Neural crest cell (in vitro differentiated cells): ENCODE measurements at places on chromosomes 12 and 14. TPM values are rescaled to one million over a fixed set of nuclear protein-coding genes. Genes with fewer than 3 reads are reported as not detected.

Gene PIK3C2G
- not detected in 2 replicates for total RNA-seq

Gene KRT75
- not detected in 2 replicates for total RNA-seq

Gene TBC1D30
- total RNA-seq: 2.0 and 2.6 TPM in 2 replicates

Gene CCDC196
- not detected in 2 replicates for total RNA-seq

Gene SYNDIG1L
- total RNA-seq: not detected in 2 replicates

Gene OR6C68
- not detected in 2 replicates for total RNA-seq

Gene PLXNC1
- 4.3 and 5.8 TPM in 2 replicates for total RNA-seq

DNA sequence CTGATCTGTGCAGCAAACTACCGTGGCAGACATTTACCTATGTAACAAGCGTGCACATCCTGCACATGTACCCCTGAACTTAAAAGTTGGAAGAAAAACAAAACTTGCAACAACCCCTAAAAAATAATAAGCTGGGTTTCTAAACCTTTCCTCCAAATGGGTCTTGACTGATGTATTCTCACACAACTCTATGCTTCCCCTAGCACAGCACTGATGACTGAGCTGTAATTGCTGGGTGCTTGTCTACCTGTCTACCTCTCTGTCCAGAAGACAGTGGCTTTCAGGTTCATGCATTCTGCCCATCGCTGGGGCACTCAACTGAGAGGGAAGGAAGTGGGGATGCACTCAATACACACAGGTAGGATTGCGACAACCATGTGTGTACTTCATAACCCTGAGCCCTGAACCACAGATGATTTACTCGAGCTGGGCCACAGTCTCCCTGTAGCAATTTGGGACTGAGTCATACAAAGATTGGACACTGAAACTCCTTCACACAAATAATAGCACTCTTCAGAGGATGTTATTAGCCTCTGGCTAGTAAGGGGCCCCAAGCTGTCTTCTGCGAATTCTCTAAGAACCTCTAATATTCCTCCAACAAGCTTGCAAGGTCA is 44.8 kb upstream of the TMPO start:
- H3K27ac ChIP-seq: no peak overlapping the region
- H3K36me3 ChIP-seq: no peaks in the 10 kb centered on the region
- no peak overlapping the region for H3K4me3 ChIP-seq
- H3K27me3 ChIP-seq: no peaks in the 10 kb centered on the region

DNA sequence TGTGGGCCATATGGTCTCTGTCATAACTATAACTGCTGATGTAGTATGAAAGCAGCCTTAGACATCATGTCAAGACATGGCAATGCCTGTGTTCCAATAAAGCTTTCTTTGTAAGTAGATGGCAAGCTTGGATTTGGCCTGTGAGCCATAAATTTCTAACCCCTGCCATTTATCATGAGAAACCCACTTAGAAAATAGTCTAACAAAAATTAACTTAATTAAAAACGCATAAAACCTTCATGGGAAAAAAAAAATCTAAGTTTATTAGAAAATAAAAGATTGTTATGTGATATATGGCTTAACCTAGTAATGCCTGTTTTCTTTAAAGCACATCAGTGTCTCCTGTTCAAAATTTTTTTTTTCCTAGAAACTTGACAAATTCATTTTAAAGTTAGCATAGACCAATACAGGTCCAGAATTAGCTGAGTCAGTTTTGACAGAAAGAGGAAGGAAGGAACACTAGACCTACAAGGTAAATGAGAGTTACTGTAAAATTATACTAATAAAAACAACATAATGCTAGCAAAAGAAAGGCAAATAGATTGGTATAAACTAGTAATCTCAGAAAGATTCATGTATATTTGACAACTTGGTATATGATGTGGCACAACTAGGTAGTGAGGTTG is 68.2 kb downstream of the USP15 start:
- DNase-seq: no peak
- H3K27ac ChIP-seq: no peak overlapping the region

DNA sequence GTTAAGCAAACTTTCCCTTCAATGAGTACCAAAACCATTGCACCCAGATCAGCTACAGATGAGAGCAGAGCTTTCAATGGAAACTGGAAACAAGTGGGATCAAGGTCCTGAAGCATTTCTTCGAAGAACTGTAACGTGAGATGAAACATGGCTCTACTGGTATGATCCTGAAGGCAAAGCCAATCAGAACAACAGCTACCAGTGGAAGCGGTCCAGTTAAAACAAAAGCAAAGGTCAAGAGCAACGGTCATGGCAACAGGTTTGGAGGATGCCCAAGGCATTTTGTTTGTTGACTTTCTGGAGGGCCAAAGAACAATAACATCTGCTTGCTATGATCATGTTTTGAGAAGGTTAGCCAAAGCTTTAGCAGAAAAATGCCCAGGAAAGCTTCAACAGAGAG is 137.9 kb upstream of the CPSF6 start:
- peaks cover 14% of the 10 kb centered on the region for H3K4me1 ChIP-seq
- H3K36me3 ChIP-seq: no peaks in the 10 kb centered on the region
- no peak for DNase-seq
- H3K4me3 ChIP-seq: no peak overlapping the region
- H3K27me3 ChIP-seq: no peaks in the 10 kb centered on the region

GRCh38 chr12:386651-387050 is 2.5 kb downstream of the KDM5A start:
- no peak for DNase-seq
- peaks cover 31% of the 10 kb centered on the region for H3K4me1 ChIP-seq
- no peak overlapping the region for H3K27ac ChIP-seq
- H3K27me3 ChIP-seq: no peaks in the 10 kb centered on the region

DNA sequence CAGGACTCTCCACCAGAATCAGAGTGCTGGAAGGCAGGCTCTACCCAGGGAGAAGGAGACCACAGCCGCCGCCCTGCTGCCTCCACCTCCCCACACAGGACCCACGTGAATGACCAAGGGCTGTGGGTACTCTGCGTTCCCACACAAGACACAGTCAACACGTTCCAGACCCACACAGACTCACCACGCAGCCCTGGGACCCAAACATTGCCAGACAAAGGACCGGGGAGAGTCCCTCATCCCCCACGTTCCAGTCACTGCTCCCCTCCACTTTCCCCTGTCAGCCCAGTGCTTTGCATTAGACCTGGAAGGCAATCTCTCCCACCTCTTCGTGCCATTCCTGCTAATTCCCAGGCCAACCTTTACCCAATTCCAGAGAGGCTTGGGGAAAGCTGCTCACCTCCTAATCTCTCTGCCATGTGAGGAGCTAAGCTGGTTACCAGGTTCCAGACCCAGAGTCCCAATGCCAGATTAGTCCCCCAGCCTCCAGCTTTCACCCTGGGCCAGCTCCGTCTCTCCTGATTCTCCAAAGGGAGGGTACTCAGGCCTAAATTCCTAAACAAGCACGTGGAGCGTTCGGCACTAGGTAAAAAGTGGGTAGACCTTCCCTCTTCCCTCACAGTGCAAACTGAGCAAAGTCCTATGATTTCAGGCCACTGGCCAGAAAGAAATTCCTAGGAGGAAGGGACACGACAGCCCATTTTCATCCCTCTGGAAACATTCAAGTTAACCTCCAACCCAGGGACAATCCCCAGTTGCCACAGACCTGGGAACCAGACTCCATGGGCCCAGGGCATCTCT is 4.9 kb downstream of the SLC6A13 start:
- H3K27me3 ChIP-seq: peaks cover 26% of the 10 kb centered on the region
- DNase-seq: no peak
- no peaks in the 10 kb centered on the region for H3K4me1 ChIP-seq
- no peak overlapping the region for H3K4me3 ChIP-seq
- no peaks in the 10 kb centered on the region for H3K36me3 ChIP-seq

GRCh38 chr14:77804592-77804991 is 4.7 kb downstream of the ADCK1 start:
- DNase-seq: no peak
- no peaks in the 10 kb centered on the region for H3K36me3 ChIP-seq
- H3K4me3 ChIP-seq: no peak overlapping the region
- H3K27me3 ChIP-seq: no peaks in the 10 kb centered on the region
- no peak overlapping the region for H3K27ac ChIP-seq

DNA sequence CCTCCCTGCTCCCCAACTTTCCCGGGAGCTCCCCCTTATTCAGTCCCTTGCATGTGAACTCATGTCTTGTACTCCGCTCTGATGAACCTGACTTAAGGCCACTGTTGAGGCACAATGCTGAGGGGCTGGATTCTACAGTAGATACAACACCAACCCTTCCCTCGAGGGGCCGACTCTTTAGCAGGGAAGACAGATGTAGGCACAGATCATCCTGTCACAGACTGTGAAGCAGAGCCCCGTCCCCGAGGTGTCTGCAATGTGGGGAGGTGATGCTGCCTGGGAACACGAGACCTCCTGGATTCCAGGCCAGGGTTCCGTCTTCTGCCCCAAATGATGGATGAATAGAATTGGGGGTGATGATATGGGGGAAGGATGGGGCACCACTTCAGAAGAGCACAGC is 175.1 kb downstream of the CHST11 start:
- H3K27ac ChIP-seq: no peak overlapping the region
- H3K36me3 ChIP-seq: no peaks in the 10 kb centered on the region
- H3K4me3 ChIP-seq: no peak overlapping the region
- H3K27me3 ChIP-seq: no peaks in the 10 kb centered on the region
- H3K4me1 ChIP-seq: peaks cover 40% of the 10 kb centered on the region

DNA sequence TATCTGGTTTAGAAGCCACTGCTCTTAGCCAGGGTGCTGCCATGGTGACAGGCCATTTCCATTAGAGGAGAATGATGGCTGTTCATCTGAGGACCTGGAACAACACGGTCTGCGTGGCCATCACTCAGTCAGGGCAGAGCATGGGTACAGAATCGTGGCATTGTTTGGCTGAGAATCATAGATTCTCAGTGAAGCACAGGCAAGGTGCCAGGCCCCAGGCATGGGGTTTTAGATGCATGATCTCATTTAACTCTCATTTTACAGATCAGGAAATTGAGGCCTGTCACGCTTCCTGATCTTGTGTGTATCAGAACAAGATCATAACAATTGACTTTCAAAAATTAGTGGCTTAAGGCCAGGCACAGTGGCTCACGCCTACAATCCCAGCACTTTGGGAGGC is 26.8 kb upstream of the IRF2BPL start:
- DNase-seq: no peak
- peaks cover 42% of the 10 kb centered on the region for H3K4me1 ChIP-seq
- no peak overlapping the region for H3K27ac ChIP-seq
- no peak overlapping the region for H3K4me3 ChIP-seq
- H3K27me3 ChIP-seq: no peaks in the 10 kb centered on the region

- H3K36me3 ChIP-seq: peaks cover 15% of the 10 kb centered on the region
- H3K27ac ChIP-seq: no peak overlapping the region
- no peak overlapping the region for H3K4me3 ChIP-seq
- no peaks in the 10 kb centered on the region for H3K27me3 ChIP-seq
These were observed 13.5 kb downstream of the UBR7 start for GRCh38 chr14:93220509-93220908.

DNA sequence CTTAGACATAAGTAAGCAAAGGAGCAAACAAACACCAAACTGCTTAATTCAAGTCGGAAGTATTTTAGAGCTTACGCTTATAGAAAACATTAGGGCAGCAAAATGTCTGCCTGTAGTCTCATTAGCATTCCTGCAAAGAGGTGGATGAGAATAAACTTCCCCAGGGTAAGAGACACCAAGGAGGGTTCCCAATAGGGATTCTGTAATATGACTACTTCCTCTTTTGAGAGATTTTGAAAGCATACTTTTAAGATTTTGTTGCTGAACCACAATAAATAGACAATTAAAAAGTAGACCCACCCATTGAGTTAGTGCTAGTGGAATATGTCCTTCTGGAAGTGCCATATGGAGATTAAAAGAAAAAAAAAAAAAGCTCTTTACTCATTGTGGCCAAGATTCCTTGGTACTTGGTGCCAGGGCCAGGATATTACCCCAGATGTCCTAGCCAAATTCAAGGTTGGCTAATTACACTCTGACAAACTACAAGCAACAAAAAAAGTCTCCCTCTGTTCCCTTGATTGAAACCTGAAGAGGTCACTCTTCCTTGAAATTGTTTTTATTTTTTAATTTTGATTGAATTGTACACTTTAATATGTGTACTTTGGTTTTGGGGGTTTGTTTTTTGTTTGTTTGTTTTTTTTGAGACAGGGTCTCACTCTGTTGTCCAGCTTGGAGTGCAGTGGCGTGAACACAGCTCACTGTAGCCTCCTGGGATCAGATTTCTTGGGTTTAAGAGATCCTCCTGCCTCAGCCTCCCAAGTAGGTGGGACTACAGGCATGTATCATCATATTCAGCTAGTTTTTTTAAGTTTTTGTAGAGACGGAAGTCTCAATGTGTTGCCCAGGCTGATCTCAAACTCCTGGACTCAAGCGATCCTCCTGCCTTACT is 8.7 kb downstream of the CLIP1 start:
- no peaks in the 10 kb centered on the region for H3K27me3 ChIP-seq
- no peak overlapping the region for H3K27ac ChIP-seq
- DNase-seq: no peak
- no peak overlapping the region for H3K4me3 ChIP-seq
- peaks cover 7% of the 10 kb centered on the region for H3K36me3 ChIP-seq

DNA sequence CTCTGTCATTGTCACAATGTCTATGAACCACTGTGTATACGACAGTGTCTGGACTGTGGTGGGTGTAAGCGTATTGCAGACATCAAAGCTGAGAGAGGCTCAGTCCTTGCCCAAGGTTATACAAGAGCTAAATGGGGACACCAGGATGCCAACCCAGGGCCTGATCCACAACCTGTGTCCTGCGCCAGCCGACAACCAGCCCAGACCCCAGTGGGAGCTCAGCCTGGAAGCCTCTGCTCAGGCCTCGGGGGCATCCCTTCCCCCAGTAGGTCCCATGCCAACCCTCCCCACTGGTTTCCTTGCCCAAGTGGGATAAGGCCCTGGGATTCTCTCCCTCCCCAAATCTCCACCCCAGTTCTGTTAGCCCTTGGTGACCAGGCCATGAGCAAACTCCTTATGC is 54.3 kb downstream of the LTBP2 start:
- H3K27ac ChIP-seq: no peak overlapping the region
- no peaks in the 10 kb centered on the region for H3K36me3 ChIP-seq
- H3K4me1 ChIP-seq: peaks cover 17% of the 10 kb centered on the region
- H3K4me3 ChIP-seq: no peak overlapping the region
- no peaks in the 10 kb centered on the region for H3K27me3 ChIP-seq
- no peak for DNase-seq

DNA sequence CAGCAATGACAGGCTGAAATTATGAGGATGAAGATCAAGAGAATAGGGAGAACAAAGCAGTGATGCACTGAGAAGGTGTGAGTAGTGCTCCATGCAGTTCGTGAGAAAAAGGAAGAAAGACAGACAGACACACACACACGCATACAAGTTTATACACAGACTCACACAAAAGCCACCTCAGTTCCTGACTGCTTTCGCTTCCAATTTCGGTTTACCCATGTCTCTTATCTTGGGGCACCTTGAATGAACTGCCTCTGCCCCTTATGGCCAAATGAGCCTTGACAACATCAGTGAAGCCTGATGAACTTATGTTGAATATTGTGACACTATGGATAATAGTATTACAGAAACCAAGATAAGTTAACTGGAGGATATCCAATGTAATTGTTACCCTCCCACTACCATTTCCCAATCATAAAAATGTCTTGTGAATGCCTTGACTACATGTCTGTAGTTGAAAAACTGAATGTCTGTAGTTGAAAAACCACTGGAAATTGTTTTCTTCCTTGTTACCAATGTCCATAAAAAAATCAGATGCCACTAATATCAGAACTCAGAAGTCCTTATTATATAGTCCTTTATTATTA is 380.4 kb upstream of the DDHD1 start:
- H3K27ac ChIP-seq: no peak overlapping the region
- DNase-seq: no peak
- H3K36me3 ChIP-seq: no peaks in the 10 kb centered on the region

- peaks cover 2% of the 10 kb centered on the region for H3K36me3 ChIP-seq
- H3K4me1 ChIP-seq: peaks cover 45% of the 10 kb centered on the region
- DNase-seq: no peak
These were observed 46.8 kb upstream of the VASH1 start for GRCh38 chr14:76714470-76714869.

- H3K4me1 ChIP-seq: peaks cover 13% of the 10 kb centered on the region
- DNase-seq: peak; percentile 46
- no peaks in the 10 kb centered on the region for H3K36me3 ChIP-seq
- H3K27ac ChIP-seq: no peak overlapping the region
- peaks cover 4% of the 10 kb centered on the region for H3K27me3 ChIP-seq
These were observed 10.4 kb upstream of the DCD start for GRCh38 chr12:54658306-54659264.
